Muscle of arm (tissue), 14 donors: ENCODE measurements at places on chromosomes 11 and 22.

- no peak for DNase-seq
Observed at GRCh38 chr11:113873236-113873626, 2.1 kb downstream of the USP28 start.

GRCh38 chr11:742156-742546 is 5.1 kb upstream of the TALDO1 start:
- DNase-seq = no peak

- DNase-seq = no peak
Observed at GRCh38 chr11:92830377-92831155, 138.9 kb upstream of the MTNR1B start.

DNA sequence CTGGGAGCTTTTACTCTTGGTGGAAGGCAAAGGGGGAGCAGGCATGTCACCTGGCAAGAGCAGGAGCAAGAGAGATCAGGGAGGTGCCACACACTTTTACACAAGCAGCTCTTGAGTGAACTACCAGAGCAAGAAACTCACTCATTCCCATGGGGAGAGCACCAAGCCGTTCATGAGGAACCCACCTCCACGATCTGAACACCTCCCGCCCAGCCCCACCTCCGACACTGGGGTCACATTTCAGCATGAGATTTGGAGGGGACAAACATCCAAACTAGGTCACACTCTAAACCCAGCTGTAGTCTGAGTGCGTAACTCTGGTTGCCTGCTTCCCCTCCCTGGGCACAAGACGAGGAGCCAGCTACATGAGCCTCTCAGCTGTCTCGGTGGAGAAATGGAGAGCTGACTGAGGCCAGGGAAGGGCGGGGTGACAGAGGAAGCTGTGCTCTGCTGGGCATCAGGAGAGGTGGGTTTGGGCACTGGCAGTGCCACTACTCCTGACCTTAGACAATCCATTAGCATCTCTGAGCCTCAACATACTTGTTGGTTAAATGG is 134.6 kb downstream of the PKNOX2 start:
- DNase-seq = no peak

DNA sequence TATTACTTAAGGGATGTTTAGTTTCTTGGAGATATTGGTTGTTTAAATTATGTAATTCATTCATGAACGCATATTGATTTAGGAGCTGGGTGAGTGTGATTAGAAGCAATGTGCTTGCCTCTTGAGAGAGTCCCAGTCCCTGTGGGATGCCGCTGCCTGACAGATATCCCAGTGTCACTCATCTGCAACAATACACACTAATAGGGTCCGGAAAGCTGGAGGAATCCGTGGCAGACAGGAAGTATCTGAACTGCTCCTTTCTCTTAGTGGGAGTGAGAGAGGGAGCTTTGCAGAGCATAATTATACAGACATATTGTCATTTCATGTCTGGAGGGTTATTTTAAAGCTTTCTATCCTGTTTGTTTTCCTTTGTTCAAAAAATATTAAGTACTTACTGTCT is 17.4 kb downstream of the AMOTL1 start:
- no peak for DNase-seq

- no peak for DNase-seq
Observed at GRCh38 chr11:1422481-1422880, 32.7 kb downstream of the BRSK2 start.

GRCh38 chr11:49995565-49995964 is 13.2 kb upstream of the OR4C12 start:
- no peak for DNase-seq

DNA sequence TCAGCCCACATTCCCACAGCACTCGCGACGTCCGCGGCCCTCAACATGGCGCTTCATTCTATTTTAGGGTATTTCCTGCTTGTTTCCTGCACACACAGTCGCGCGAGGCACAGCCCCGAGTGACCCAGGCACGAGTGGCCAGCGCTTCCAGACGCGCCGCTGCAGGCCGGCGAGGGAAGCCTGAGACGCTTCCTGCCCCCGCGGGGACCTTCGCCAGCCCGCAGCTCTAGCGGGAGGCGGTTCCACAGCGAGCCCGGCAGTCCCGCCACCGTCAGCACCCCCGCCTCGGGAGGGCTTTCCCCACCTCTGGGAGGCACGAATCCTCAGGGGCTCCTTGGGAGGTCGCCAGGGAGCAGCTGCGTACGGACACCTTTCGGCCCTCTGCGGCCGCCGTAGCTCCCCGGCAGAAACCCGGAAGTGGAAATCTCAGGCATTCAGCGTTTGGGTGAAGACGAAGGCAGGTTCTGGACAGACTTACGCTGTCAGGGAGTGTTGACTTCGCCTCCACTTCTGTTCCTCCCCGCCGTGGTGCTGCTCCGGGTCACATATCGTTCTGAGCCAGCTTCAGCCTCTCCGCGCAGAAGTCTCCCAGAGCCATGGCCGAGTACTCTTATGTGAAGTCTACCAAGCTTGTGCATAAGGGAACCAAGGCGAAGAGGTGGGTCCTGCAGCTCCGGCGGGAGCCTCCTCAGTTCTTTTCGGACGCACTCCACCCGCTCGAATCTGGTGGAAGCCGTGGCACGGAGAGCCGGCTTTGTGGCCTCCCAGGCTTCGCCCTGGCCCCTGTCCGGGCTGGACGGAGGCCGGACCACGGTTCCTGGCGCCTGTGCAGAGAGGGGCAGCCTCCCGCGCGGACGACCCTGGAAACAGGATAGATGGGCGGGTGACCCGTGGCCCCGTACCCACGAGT is 2925.9 kb upstream of the OR11H1 start:
- no peak for DNase-seq

- DNase-seq = no peak
Observed at GRCh38 chr22:25383278-25383820, 163.9 kb downstream of the CRYBB2 start.
